ENCODE measurements at places on chromosomes 4 and X.

DNA sequence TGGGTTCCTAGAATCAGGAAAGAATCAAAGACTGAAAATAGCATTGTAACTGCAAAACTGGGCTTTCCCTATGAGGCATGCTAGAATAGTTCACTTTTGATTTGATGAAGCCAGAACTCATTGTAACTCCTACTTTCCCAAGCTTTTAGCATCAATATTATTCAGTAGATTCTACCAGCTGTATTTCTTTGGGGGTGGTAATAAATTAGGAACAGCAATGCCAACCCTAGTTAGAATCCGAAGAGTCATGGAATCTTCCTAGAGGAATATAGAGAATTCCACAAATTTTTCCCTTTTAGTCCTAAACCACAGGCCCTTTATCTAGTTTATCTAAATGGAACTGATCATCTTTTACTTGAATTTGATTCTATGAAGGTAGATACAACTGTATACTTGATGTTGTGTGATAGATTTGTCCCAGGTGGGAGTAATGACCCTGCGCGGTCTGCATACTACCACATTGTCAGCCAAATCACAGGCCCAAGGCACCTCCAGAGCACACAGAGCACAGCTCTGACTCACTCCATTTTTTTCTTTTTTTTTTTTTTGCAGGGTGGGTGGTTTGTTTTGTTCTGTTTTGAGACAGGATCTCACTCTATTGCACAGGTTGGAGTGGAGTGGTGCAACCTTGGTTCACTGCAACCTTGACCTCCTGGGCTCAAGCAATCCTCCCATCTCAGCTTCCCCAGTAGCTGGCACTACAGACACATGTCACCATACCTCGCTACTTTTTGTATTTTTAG is 66.6 kb downstream of the EDNRA start:
- DNase-seq, result no peak

- DNase-seq, result no peak
Measured at GRCh38 chr4:152643153-152644035, 36.4 kb downstream of the TMEM154 start.

DNA sequence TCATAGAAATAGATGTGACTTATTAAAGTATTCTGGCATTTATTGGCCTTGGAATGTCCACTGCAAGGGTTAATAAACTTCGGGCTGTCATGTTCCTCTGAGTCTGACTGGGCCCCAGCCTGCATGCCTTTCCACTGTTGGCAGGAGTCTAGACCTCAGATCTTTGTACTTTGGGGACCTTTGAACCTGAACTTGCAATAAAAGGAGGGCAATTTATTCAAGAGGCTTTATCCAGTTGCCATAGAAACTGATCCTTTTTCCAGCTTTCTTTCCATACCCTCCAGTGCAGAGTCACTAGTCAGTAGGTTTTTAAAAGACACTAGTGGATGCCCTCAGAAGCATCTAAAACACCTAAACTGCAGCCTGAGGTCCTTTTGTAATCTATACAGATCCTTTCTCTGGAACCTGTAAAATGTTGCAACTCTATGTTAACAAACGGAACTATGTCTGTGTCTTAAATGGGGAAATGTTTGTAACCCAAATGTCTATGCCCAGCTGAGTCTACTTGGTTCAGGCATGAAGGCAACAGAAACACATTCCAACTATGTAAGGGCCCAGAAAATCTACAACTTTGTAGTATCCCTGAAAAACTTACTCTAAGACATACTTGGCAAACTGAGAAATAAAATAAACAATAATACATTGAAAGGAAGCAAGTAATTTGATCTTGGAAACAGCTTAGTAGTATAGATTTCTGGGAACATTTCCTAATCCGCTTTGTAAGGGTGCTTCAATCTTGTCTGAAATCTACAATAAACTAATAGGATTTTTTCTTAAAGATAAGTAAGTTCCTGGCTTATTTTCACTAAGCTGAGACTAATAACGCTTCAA is 41.5 kb downstream of the SOWAHB start:
- peak; percentile 22 for DNase-seq

GRCh38 chr4:99915449-99915848 is 21.2 kb upstream of the LAMTOR3 start:
- DNase-seq, result no peak

DNA sequence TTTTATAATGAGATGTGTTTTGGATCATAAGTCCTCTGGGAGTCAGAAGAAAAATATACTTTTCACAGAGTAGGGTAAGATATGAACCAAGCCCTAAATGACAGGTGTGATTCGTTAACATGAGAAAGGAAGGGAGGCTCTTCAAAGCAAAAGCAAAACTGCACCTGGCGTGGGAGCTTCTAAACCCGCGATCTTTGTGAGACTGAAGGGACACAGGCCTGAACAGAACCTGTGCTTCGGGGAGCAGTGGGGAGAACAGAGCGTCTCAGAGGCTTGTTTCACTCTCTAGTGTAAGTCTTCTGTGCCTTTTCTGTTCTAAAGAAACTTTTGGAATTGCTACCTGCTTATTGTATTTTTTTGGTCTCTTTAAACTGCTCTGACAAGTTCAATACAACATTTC is 30.2 kb upstream of the CYP4V2 start:
- no peak for DNase-seq

DNA sequence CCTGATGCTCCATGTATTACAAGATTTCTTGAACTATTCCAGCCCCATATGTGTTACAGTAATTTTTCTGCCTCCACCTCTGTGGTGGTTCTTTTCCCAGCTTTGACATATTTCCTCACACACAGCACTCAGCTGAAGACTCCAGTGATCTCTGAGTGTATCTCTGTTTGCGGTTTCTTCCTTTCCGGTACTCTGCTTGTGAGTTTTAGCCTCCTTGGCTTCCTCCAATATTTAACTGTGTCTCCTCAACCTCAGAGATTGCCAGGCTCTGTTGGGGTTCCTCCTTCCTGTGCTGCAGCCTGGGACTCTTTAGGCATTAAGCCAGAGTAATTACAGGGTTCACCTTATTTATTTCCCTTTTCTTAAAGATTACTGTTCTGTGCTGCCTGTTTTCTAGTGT is 73.2 kb downstream of the NFKB1 start:
- no peak for DNase-seq

DNA sequence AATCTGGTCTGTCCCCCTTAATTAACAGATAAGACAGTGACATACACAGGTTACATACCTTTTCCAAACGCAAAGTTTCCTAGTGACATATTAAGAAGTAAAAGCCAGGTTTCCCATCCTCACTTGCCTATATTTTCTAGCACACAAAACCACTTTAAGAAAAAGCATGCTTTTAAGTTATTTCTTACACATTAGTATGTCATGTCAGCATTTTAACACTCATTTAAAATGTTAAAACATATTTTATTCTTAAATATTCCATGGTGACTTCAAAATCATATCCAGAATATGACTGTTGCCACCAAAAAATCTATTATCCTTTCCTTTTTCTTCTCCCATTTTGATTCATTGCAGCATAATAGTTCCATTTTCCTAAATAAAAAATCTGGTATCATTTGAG is 1830.2 kb downstream of the STIM2 start:
- no peak for DNase-seq

DNA sequence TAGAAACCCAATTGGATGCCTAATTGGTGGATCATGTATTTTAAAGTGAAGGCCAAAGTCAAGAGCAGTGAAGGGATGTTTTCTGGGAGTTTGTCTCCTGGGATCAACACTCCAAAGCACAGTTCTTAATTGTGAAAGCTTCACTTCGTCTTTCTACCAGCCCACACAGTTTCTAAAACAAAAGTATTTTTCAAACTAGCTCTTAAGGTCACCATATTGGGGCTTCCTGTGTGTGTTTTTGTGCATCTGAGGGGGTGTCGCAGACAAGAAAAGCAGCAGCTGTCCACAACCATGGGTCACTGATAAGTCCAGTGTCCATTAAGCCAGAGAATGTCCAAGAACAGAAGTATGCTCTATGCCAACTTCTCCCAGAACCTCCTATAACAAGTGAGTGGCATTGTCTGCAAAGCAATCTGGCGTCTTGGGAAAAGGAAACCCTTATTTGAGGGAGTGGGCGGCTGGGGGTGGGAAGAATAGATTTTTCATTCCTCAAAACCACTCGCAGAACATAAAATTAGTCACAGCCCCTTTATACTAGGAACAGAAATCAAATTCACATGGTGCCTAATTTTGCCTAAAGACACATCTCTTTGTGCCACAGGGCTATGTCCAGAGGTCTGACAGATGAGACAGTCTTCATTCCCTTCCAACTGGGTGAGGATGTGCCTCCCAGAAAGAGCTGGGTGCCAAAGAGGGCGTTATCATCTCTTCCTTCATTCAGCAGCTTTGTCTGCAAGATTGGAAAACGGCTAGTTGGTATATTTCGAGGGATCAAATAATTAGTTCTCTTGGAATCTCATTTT is 610.4 kb downstream of the BCOR start:
- no peak for DNase-seq

DNA sequence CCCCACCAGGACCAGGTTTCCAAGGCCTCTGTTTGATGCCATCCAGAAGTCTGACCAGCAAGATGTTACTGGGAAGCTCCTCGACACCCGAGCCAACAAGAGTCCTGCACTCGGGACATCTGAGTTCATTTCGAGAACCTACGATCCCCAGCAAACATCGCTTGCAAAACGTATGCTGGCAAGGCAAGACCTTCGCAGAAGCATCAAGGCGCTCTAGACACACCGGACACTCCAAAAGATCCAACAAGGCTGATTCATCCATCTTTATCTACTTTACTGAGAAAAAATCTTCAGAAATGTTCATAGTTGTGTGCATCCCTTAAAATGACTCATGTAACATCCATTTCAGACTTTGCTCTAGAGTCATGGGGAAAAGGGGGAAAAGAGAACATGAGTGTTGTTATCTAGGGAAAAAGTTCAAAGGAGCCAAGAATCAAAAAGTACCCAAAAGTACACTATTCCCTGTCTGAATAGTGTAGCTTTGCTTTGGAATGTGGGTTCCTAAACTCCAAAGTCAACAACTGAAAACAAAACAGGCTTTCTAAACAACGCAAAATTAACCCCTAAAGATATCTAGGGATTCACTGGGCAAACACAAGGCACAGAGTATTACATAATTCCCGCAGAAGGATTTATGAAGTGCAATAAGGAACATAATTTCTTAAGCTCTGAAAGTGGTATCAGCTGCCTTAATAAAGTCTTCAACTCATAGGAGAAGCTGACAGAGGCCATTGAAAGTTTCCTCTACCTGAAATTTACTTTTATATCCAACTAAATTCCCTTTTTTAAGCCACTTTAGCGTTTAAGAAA is 1.6 kb downstream of the SH3RF1 start:
- DNase-seq, result no peak

DNA sequence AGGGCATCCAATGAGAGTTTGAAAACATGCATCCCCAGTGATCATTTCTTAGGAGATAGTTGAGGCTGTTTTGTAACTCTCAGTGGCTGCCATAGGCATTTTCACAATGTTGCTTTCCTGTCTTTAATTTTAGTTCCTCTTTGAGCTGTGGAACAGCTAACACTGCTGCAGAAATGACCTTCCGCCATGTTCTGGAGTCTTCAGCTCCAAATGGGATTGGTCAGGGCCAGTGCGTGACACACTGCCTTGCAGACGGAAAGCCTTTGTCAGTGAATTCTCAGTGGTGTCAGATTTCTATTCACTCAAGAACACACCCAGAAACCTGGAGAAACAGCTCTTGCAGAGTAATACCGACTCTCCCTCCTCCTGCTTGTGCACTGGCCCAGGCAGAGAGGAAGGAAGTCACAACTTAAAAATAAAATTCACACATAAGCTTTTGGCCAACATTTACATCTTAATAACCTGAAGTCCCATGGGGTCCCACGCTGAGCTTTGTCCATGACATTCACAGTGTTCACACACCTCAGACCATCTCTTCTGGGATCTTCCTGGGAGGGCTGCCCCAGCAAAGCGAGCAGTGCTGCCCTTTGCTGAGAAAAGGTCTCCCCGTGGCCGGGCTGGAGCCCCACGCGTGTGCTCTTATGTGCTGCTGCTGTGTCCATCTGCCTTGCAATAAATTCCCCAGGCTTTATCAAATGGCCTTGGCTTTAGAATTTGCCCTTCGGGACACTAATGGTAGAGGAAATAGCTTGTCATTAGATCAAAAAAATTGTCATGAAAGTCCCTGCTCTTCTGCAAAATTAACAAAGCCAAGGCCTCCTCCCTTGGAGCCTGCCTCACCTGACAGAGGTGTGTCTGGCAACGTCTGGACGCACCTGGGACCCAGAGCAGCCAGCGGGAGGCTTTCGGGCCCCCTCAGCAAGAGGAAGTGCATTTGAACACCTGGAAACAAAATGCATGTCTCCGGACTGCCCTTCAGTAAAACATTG is 126.8 kb downstream of the IRF2 start:
- DNase-seq, result peak; percentile 81

GRCh38 chr4:176377780-176378179 is 58.0 kb downstream of the SPCS3 start:
- DNase-seq, result peak; percentile 46

GRCh38 chr4:54712206-54712605 is 54.4 kb downstream of the KIT start:
- DNase-seq, result no peak

GRCh38 chrX:135295944-135296305 is 13.4 kb upstream of the ETDC start:
- DNase-seq, result no peak

GRCh38 chr4:163858515-163858914 is 364.0 kb downstream of the TMA16 start:
- DNase-seq, result no peak

- DNase-seq, result no peak
Measured at GRCh38 chrX:153744210-153745066, 19.6 kb upstream of the PLXNB3 start.

DNA sequence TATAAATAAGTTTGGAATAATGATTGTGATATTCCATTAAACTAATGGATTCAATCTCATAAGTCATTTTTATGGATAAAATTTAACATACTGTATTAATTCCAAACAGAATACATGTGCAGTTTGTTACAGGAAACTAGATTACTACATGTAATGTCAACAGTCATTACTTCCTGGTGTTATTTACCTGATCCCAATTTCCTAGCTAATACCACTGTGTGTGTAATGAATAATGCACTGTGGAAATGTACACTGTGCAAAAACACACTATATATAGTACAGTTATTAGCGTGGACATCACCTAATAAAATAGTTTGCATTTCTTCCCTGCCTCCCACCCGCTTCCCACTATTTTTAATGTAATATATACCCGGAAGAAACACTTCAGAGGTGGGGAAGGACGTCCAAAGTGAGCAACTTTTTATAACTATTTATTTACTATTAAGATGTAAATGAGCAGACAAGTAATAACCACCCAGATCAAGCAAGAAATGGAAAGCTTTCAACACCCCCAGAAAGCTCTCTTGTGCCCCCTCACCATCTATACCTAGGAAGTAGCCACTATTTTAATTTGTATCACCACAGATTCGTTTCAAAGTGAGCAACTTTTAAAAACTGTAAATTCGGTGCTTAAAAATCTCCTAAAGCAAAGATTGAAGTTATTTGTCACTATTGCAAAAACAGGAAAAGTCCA is 219.1 kb downstream of the THOC2 start:
- no peak for DNase-seq

- DNase-seq, result peak; percentile 3
Measured at GRCh38 chrX:155889328-155889727, 8.2 kb downstream of the VAMP7 start.

GRCh38 chrX:112254896-112255295 is 172.3 kb upstream of the TRPC5 start:
- DNase-seq, result no peak

- no peak for DNase-seq
Measured at GRCh38 chr4:147928400-147928799, 196.5 kb downstream of the ARHGAP10 start.
